SW480 (cell line): ENCODE measurements at places on chromosomes 11 and 22.
A peak's percentile ranks its signal among the peaks of the same experiment; 100 is the strongest.

- DNase-seq, result no peak
Observed at GRCh38 chr11:123211149-123211852, 16.3 kb upstream of the CLMP start.

- no peak for DNase-seq
Observed at GRCh38 chr11:124983674-124984511, 29.9 kb downstream of the CCDC15 start.

DNA sequence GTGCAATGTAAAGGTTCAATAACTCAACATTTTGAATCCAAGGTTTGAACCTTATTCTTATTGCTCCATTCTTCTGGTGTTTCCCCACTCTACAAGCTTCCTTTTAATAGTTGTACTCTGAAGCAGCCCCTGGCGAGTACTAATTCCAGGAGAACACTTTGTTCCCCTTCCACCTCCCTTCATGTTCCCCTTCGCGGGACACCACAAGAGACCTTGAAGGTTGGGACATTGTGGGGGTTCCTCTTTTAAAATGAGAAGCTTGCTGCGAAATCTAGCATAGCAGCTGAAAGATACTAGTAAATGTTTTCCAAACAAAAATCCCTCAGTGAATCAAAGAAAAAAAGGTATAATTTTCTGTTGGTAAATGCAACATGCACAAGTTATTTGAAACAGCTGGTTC is 626.3 kb upstream of the LRRC4C start:
- DNase-seq, result no peak

- DNase-seq, result no peak
Observed at GRCh38 chr22:47344414-47344813, 582.0 kb downstream of the TBC1D22A start.

DNA sequence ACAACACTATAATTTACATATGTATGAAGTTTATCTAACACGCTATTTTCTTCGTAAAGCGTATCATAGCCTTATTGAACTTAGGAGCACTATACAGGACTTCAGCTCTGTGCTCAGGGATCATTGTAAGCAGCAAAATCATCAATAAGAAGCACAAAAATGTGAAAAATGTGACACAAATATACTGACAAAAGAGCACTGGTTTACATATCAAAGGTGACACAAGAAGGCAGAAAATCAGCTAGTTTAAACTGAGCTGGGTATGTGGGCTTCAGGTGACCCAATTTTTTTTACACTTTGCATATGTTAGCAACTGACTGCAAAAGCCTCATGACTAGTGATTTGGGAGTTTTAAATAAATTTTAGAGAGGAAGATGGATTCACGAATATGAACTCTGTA is 215.2 kb upstream of the CHORDC1 start:
- DNase-seq, result no peak

- no peak for DNase-seq
Observed at GRCh38 chr22:29219881-29220670, 14.4 kb downstream of the EMID1 start.

GRCh38 chr11:34431979-34432378 is 6.8 kb upstream of the CAT start:
- DNase-seq, result no peak

GRCh38 chr22:29157759-29158535 is 47.7 kb upstream of the EMID1 start:
- no peak for DNase-seq

- no peak for DNase-seq
Observed at GRCh38 chr11:63406458-63406857, 36.9 kb downstream of the SLC22A9 start.

DNA sequence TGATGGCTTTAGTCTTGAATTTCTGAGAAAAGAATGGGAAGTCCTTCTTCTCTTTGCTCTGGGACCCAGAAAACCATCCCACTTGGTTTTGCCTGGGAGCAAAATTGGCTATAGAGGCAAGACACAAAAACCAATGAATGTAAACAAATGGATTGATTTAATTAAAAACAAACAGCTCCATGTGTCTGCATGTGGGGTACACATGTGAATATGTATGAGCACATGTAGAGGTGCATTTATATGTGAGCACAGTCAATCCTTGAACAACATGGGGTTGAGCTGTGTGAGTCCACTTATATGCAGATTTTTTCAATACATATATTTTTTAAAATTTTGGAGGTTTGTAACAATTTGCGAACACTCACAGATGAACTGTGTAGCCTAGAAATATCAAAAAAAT is 87.2 kb downstream of the CCDC81 start:
- no peak for DNase-seq

- no peak for DNase-seq
Observed at GRCh38 chr22:41327124-41327523, 25.8 kb downstream of the ZC3H7B start.

DNA sequence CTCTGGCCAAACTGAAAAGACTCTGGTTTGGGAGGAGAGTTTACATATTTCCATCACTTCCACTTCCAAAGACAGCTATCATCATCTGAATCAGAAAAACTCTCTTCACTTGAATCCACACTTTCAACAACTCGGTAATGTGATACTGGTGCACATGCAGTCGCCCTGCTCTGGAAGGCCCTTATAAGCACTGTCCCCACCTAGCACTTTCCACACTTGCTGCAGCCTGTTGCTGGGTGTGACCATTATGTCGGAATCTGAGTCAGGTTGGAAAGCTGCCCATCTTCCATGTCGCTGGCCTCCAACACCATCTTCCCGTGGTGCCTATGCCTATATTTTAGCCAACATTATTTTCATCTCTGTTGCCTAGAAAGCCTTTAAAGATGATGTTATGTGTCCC is 1.1 kb upstream of the OR10A5 start:
- DNase-seq, result no peak

- no peak for DNase-seq
Observed at GRCh38 chr11:86070142-86071056, 1.5 kb upstream of the PICALM start.

DNA sequence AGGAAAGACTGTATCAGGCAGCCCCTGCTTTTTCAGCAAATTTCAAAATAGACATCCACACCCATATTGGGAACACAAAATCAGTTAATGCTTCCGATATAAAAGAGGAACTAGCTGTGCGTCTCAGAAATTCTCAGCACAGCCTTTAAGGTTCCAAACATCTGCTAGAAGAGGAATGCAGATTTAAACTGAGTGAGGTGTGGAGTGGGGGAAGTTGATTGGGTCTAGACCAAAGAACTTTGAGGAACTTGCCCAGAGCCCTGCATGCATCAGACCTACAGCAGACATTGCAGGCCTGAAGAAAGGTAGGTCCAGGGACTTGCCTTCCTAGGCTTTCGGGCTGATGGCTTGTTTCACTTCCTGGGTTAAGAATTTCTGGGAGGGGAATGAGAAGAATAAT is at the start of gene MS4A4A:
TSS of gene MS4A4A (plus strand) at position 255 of the 400 bp plus-strand sequence. CDS start at position 265, 10 bp downstream.
- DNase-seq, result no peak

GRCh38 chr11:83566950-83567349 is 280.8 kb upstream of the CCDC90B start:
- DNase-seq, result peak; percentile 5

- no peak for DNase-seq
Observed at GRCh38 chr11:121592708-121593107, 139.9 kb upstream of the SORL1-AS1 start.

- no peak for DNase-seq
Observed at GRCh38 chr11:19968860-19969259, 191.4 kb downstream of the DBX1 start.
